ENCODE measurements at places on chromosomes 5 and 9.

DNA sequence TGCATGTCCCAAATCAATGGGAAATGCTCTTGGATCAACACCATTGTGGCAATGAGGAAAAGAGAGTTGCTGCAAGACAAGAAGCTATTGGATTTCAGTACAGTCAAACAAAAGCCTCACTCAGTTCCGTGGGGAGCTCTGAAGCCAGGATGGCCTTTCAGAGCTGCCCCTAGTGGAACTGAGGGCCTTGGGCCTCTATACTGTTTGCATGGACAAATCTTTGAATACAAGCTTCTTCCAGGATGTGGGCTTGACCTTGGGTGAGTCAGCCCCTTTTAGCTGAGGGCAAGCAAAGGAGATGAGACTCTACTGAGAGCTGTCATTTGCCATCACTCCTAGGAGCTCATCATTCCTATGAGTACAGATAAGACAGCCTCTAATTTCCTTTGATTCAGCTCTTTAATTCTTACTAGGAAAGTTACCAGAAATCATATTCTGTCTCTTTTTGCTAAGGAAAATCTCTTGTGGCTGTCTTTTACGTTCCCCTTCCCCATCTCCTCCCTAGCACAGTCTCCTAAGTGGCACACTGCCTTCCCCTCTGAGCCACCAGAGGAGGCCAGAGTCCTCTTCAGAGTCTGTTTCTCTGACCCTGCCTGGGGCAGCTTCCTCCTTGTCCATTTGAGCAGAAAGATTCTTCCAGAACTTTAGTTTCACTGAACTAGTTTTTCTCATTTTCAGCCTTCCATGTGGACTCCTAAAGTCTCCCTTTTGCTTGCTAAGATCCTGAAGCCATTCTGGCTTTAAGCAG is 168.8 kb upstream of the POC5 start:
- peak; percentile 2 for DNase-seq

GRCh38 chr9:16386827-16387077 is 483.7 kb downstream of the BNC2 start:
- no peak for DNase-seq

- DNase-seq = no peak
Measured at GRCh38 chr9:113580041-113580953, 116.8 kb downstream of the RGS3 start.

- no peak for DNase-seq
Measured at GRCh38 chr5:126847456-126847820, 70.5 kb downstream of the LMNB1 start.

GRCh38 chr5:41212935-41213334 is 397 bp downstream of the C6 start:
- no peak for DNase-seq

GRCh38 chr9:89404074-89404473 is 85.8 kb downstream of the SECISBP2 start:
- no peak for DNase-seq

- no peak for DNase-seq
Measured at GRCh38 chr5:14640765-14641164, 23.8 kb upstream of the OTULIN start.

- no peak for DNase-seq
Measured at GRCh38 chr9:132241840-132242620, 80.2 kb downstream of the NTNG2 start.

GRCh38 chr9:33445389-33446239 is 1.8 kb downstream of the AQP3 start:
- no peak for DNase-seq

DNA sequence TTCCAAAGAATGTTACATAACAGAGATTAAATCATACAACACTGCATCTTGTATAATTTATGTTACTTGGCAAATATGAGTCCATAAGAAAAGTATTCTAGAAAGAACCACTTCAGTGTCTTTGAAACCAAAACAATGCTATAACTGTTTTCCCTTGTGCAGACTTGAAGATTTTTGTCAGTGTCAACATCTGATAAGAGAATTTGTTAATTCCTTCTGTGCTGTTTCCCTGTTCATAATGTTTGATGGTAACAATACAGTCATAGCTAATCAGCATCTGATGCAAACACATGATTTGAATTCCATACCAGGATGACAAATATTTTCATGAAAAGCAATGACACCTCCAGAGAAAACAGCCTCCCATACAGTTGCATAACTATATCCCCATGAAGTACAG is 306.8 kb downstream of the SEMA5A start:
- DNase-seq = no peak

- DNase-seq = no peak
Measured at GRCh38 chr5:64603676-64604075, 86.6 kb upstream of the SHISAL2B start.

GRCh38 chr5:110908848-110909247 is 162.7 kb upstream of the TSLP start:
- no peak for DNase-seq

- no peak for DNase-seq
Measured at GRCh38 chr5:32449262-32449661, 4.7 kb upstream of the ZFR start.

DNA sequence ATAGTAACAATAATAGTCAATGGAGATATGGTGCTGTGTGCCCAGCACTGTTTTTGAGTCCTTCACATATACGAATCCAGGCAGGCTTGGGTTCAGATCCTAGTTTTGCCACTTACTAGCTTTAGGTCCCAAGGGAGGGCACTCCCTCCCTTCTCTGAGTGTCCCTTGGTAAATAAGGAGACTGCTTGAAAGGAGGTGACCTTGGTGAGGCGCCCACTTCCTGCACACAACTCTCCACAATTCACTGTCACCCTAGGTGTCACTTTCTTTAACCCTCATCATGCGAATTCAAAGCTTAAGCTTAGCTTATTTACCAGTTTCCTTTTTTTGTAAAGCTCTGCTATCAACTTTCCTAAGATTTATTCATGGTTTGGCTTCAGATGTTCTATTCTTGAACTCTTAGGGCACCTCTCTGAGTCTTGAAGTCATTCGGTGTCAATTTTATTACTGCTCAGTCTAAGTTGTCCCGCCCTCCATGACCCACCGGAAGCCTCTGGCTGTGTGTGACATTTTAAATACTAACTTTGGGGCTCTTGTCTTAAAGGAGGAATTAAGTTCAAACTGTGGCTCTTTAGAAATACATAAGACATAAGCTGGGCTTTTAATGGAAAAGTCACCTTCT is 170.7 kb upstream of the ZNF618 start:
- no peak for DNase-seq

DNA sequence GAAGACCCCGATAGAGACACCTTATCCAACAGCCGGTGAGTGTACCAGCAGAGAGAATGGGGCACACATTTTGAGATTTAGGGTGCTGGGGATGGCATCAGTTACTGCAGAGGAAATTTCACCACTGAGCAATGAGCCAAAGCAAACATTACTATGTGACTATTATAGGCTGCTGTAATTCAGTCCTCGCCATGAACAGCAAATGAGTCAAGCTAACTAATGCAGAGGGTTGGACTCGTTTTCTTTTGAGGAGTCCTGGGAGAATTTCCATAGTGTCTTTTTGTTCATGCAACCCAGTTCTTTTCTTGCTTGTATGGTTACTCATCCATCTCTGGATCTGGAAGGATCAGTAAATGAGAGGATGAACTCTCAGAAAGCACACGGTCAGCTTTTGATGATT is 323.8 kb downstream of the PSAT1 start:
- DNase-seq = no peak

GRCh38 chr9:32565967-32566366 is 7.0 kb downstream of the NDUFB6 start:
- DNase-seq = no peak

- no peak for DNase-seq
Measured at GRCh38 chr9:133700819-133701320, 37.3 kb downstream of the SARDH start.

DNA sequence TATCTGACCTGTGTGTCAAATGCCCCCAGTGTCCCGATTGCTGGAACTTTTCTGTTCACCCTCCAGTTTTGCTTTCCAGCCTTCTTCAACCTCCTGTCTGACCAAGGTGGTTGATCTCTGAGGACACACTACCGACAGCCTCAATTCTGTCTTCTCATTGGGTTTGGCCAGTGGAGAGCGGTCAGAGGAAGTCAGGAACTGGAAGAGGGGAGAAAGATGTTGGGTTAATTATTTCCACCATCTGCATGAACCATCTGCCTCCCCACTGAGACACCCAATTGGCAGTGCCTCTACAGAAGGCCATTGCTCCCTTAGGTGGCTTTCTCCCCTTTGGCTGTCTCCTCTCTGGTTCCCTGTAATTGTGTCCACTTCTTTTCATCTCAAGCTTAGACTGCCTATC is 154.3 kb upstream of the RAI14 start:
- DNase-seq = no peak

DNA sequence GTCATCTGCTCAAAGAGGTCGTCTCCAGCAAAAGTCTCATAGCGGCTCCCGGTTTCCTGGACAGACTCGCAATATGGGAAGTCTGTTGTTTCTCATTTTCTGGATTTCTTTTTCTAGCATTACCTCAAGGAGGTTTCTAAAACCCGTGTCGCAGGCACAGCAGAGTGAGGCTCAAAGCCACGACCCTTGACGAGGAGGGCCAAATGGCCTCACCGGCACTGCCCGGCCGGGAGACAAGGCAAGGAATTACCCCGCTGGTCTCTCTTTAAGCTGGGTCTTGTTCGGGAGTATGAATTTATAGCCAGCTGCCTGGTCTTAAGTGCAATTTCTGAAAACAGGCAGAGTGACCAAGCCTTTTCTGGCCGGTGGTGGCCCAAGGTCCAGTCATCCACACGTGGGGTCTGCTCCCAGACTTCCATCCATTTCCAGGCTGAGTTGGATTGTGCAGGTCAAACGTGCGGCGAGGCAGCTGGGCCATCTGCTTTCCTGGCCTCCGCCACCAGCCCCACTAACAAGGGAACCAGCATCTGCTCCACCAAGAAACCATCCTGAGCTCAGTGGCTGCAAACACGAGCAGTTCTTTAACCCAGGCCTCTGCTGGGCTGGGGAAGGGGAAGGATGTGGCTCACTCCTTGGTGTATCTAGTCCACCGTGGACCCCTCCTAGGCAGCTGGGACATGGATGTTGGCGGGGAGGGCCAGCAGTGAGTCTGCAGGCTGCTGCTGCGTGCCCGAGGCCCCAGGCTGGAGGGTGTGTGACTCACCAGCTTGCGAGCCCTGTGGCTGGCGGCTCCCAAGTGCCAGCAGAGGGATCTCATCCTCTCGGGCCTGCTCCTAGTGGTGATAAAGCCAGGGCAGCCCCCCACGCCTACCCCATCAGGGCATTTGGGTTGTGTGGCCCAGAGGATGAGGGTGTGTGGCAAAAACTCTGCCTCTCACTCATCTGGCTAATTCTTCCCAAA is 55.6 kb upstream of the COL5A1 start:
- no peak for DNase-seq

DNA sequence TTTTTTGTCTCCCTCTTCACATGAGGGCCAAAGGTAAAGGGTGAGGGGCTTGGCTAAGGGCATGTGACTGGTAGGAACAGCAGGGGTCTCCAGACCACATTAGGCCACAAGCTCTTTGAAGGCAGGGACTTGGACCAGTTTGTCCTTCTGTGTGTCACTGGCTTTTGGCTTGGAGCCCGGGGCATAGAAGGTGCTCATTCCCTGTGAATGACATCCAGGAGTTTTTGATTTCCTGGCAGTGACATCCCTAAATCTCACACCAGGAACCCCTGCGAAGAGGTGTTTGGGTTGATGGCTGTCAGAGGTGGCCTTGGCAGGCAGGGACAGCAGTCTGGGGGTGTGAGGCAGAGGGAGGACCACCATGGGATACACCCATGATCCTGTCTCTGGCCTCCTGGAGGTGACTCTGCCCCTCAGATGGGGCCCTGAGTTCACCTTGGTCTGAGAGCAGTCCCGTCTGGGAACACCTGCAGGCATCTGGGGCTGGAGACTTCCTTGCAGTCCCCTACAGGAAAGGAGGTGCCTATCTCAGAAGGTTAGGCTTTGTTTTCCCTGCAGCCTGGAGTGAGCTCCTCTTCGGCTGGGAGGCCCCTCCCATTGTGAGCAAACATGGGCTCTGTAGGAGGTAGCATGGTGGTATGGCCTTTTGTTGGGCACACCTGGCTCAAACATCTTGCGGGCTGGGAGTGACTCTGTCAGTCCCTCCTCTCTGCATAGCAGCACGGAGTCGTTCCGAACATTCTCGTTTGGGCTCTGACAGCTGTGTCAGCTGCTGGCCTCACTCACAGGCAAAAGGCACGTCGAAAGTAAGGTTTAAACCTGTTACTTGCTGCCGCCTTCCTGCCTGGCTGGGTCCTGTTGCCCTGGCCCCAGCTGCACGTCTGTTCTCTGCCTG is 38.6 kb upstream of the PITX1 start:
- no peak for DNase-seq

DNA sequence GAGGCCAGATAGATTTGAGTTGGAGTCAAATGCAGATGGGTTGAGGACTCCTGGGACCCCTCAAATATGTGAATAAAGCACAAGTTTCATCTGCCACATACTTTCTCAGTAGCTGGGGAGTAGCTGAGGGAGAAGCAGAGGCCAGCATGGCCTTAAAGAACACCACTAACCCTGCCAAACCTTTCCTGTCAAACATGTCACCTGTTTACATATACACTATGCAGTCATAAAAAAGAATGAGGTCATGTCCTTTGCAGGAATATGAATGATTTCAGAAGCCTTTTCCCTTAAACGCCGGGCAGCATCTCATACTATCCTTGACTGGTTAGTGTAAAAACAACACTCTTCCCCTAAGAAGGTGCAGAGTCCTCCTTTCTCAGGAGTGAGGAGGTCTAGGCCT is 25.2 kb upstream of the HSD17B4 start:
- no peak for DNase-seq

DNA sequence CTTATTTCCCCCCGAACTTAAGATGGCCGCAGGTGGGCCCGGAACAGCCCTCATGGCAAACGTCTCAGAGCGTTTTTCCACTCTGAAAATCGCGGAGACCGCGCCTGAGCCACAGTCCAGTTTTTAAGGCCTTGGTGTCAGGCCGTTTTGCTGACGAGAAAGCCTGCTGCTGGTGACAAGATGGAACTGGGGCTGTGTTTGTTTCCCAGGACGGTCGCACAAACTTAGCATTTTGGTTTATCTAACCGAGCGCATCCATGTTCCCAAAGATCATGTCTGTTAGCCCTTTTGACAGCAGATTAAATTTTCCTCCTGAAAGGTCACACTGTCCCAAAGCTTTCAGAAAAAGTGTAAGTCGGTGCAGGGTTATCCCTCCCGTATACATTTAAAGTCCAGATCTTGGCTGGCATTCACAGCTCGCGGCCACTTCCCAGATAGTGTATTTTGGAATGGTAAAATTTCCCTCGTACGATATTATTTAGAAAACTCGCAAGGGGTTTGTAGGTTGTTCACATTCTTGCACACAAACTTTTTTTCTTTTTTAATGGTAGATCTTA is 812 bp downstream of the SREK1 start:
- DNase-seq = no peak

DNA sequence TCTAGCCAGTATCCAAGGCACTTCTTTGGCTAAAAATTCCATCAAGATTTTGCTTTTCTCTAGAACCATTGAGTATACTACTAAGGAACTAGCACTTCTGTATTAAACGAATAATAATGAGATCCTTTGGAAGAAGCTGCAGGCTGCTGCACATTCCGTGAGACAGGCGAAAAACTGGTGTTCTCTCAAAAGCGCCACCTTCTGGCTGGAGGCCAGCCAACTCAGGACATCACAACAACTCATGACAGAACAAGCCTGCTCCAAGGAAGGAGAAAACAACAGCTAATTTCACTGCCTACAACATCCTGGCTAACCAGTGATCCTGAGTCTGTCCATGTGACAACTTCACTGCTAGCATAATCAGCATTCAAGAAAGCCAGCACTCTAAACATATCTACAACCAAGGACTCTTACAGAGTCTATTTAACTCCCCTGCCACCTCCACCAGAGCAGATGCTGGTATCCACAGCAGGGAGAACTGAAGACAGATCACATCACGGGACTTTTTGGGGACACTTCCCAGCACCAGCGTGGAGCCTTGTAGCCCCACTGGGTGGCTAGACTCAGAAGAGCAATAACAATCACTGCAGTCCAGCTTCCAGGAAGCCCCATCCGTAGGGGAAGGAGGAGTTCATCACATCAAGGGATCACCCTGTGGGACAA is 150.5 kb downstream of the YTHDC2 start:
- peak; percentile 22 for DNase-seq

All from neural crest cell (in vitro differentiated cells).